Brain pericyte (primary cell): ENCODE measurements at places on chromosomes 7 and 10.

DNA sequence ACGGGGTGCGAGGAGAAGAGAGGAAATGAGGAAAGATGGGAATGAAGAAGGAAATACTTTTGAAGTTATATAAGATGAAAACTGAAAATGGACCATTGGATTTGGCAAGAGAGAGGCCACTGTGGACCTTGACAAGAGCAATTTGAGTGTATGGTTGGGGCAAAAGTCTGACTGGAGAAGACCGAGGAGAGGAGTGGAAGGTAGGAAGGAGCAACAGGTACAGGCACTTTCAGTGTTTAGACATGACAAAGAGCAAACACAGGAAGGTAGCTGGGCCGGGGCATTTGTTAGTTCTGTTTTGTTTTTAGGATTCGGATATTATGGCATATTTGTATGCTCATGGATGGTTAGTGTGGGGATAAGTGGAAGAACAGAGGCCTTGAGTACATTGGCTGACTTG lies 99.4 kb downstream of the TAF3 start:
- no peak for DNase-seq

DNA sequence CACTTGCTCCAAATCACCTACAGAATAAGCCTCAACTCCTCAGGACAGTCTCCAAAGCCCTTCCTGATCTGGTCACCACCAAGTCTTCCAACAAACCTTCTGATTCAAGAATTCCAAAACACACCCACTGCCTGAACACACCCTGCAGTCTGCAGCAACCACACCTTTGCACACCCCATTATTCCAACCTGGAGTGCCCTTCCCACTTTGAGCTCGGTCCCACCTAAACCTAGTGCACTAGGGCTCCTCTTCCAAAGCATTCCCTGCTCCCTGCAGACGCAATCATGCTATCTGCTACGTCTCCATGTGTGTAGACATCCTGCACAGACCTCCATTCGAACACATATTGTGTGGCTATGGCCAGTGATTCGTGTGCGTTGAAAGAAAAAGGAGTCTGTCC lies 289.3 kb downstream of the GRID1 start:
- DNase-seq: no peak

DNA sequence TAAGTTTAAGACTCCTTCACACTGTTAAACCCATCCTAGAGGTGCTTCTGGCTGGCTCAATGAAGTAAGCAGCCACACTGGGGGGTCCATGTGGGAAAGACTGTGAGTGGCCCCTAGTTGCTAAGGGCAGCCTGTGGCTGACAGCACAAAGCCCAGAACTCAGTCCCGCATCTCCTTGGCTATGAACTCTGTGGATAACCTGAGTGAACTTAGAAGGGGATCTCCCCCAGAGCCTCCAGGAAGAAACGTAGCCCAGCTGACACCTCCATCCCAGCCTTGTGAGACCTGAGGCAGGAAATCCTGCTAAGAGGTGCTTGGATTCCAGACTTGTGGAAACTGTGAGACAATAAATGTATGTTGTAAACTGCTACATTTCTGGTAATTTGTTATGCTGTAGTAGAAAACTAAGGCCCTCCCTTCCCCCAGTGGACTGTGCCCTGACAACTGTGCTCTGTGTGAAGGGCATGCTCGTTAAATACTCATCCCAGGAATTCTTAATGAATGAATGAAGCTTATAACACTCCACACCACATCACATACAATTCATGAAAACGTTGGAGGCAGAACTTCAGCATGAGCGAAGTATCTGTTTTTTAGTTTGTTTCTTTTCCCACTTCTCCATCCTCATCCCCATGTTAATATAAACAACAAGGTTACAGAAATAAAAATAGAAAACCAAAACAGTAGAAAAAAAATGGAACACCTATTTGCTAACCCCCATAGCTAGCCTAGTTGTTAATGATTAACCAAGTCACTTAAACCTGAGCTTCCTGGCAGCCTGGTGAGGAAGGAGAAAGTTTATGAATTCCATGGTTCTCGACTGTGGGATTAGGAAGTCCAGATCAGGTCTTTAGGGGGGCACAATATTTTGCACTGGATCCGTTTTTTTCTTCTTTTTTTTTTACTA lies 36.8 kb upstream of the AOAH start:
- DNase-seq: no peak

GRCh38 chr7:1290679-1291356 lies 58.1 kb downstream of the UNCX start:
- DNase-seq: no peak

- DNase-seq: no peak
These were observed 5.6 kb downstream of the NKX6-2 start for GRCh38 chr10:132780356-132780755.

GRCh38 chr7:130490888-130491804 lies 739 bp upstream of the MEST start:
- no peak for DNase-seq

- DNase-seq: no peak
These were observed 11.9 kb upstream of the ZMIZ1 start for GRCh38 chr10:79056736-79057391.

DNA sequence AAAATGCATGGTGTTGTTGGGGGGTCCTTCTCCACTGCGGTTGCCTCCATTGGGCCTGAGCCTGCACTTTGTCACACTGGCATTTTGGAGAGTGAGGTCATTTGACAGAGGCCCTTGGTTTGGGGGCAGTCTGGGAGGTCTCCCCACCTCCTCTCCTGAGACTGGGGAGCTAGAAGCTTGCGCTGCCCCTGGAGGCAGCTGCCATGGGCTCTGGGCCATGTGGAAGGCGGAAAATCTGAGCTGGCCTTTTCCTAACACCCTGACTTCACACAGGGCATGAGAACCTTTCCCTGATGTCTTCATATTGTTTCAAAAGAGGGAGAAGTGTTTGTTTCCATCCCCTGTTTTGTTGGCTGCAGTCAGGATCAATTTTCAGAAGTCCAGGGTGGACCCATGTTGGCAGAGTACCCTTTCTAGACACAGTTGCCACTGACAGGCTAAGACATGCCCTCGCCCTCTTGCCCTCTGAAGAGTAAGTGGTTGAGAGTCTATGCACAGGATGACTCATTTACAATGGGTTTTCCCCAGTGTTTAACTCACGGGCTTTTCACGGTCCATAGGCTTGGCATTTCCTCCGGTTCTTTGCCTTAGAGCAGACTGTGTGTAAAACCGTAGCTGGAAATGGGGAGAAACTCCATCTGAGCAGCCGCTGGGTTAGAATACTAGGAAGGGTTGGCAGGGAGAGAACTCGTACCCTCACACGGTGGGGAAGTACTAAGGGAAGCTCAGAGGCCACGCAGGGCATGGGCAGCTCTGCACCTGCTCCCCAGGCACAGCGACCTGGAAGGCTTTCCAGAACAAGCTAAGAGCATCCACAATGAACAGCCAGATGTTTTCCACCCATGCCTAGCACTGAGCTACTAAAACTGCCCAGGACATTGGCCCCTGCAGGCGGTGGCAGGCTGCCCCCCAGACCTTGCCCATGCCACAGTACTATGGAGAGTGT lies 655.0 kb downstream of the SDK1 start:
- no peak for DNase-seq

- no peak for DNase-seq
These were observed 182.8 kb downstream of the ARL4A start for GRCh38 chr7:12870219-12870618.

- DNase-seq: no peak
These were observed 64.2 kb upstream of the PITRM1 start for GRCh38 chr10:3236644-3237404.

- DNase-seq: no peak
These were observed 36.7 kb upstream of the SNX13 start for GRCh38 chr7:17976952-17977351.

GRCh38 chr10:14485986-14486385 lies 155.3 kb upstream of the FRMD4A start:
- no peak for DNase-seq

DNA sequence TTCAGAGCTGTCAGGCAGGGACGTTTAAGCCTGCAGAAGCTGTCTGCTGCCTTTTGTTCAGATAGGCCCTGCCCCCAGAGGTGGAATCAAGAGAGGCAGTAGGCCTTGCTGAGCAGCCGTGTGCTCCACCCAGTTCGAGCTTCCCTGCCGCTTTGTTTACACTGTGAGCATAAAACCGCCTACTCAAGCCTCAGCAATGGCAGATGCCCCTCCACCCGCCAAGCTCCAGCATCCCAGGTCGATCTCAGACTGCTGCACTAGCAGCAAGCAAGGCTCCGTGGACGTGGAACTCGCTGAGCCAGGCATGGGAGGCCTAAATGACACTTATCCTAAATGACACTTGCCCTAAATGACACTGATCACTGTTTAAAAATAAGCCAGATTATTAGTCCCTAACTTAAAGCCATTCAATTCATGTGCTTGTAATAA lies 6.8 kb upstream of the ASB15 start:
- DNase-seq: no peak

DNA sequence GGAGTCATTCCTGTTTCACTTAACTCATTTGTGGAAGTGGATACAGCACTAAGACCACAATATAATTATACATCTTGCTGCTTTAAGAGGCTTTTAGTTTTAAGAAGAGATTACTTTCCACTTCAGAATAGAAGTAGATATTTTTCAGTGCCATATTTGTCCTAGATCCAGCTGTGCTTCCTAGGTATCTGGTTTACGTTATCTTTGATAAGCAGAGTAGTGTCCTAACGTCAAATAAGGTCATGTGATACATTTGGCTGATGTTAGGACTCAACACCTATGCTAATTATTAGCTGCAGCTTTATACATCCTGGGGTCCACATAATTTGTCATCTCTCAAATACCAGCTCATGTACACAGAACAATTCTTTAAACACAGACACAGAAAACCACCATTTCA lies 196.2 kb upstream of the SMIM30 start:
- DNase-seq: no peak

- no peak for DNase-seq
These were observed 678.0 kb upstream of the KCND2 start for GRCh38 chr7:119594956-119595355.

DNA sequence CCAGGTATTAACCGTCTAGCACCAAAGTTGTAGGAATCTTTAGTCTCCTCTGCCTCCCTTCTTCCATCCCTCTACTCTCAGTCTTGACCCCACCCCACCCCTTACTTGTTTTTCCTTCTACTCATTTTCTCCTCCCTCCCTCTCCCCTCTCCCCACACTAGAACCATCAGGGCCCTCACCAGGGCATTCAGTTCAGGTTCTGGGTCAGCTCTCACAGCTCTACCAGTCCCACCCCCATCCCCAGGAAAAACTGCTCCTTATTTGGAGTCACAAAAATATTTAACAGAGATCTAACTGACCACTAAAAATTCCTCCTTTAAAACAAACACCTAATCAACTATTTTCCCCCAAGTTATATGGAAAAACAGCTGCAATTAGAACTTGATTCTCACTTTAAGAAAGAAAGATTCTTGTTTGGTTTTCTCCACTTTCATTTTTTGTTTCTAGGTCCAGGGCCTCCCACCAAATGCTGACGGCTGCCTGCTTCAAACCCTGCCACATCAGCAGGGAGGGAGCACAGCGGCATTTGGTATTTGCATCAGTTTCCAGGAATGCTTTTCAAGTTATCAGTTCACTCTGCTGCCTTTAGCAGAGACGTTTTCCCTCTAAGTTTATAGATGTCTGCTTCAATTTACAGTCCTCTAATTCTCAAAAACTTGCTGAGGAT lies 2.8 kb upstream of the COL1A2 start:
- DNase-seq: no peak

- DNase-seq: no peak
These were observed 106.0 kb upstream of the GATA3 start for GRCh38 chr10:7948371-7949000.

DNA sequence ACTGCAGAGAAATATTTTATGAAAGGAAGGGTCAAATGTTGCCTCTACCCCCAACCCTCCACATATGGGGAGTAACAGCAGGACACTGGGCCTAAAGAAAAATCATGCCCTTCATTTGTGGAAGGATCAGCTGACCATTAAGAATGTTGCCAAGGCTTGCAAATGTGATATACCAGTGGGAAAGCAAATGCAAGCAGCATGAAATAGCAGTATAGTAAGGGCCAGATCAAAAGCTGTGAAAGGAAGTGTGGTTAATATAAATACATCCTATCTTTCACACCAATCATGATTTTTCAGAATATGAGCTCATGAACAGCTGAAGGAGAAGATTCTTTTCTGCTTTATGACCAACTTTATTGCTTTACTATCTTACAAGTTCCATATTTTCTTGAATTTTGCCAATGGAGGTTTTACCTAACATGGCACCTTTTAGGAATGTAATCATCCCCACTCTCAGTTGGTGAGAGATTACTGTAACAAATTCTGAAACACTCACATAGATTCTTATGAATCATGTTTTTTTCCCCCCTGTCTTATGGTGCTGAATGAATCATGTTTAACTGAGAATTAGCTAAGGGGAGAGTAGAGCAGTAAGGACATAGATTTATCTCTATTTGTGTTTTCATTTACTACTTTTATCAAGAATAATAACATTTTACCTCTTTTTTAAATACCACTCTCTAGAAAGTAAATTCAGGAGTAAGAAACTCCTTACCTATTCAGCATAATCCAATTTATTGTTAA lies 12.1 kb upstream of the ATAD1 start:
- no peak for DNase-seq

- DNase-seq: no peak
These were observed 29.6 kb downstream of the RPS24 start for GRCh38 chr10:78063236-78063635.

GRCh38 chr10:124465003-124465776 lies 3.6 kb downstream of the LHPP start:
- DNase-seq: no peak

DNA sequence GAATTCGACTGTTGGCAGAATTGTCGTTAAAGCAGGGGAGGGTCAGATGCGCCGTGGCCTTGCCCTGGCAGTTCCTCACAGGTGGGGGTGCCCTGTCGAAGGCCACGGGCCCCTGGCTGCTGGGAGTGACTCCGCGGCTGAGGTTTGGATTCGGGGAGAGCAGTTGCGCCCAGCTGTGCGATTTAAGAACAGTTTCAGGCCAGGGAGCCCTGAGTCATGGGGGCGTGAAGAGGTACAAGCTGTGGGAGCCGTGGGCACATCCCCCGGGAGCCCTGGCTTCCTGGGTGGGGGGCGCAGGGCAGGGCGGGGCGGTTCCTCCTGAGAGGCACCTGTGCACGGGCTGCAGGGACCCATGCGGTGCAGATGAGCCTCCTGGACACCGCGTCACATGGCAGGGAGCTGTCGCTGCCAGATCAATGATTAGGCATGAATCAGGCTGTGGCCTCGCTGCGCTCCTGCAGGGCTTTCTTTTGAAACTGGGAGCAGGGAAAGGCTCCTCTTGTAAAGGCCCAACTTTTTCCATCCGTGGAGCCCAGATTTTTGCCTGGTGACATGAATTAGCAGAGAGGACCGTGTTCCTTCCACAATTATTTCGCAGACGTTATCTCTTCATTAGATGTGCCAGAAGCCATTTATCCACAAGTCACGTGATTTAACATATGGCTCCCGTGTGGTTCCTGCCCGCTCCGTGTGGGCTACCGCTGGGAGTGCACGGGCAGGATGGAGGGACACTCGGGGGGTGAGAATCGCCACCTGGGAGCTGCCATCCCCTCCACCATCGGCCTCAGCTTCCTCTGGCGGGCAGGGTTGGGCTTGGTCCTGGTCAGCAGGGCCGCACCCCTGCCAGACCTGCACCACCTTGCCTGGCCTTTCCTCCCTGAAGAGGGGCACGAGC lies 918 bp downstream of the PWWP2B start:
- no peak for DNase-seq

- no peak for DNase-seq
These were observed 14.5 kb downstream of the CFAP46 start for GRCh38 chr10:132927824-132928223.
